ENCODE measurements at places on chromosomes 7 and 10. TPM values are rescaled to one million over a fixed set of nuclear protein-coding genes. Genes with fewer than 3 reads are reported as not detected.

GRCh38 chr10:114930320-114930719 lies 7.7 kb upstream of the TRUB1 start:
- no peaks in the 10 kb centered on the region for H3K36me3 ChIP-seq
- H3K4me1 ChIP-seq = no peaks in the 10 kb centered on the region
- H3K27ac ChIP-seq = no peak overlapping the region
- no peak overlapping the region for H3K4me3 ChIP-seq

- no peak overlapping the region for H3K27ac ChIP-seq
- H3K4me3 ChIP-seq = no peak overlapping the region
- no peaks in the 10 kb centered on the region for H3K4me1 ChIP-seq
- H3K36me3 ChIP-seq = no peaks in the 10 kb centered on the region
- H3K27me3 ChIP-seq = no peaks in the 10 kb centered on the region
These were observed 248.8 kb downstream of the CELF2 start for GRCh38 chr10:11266426-11266825.

- no peak overlapping the region for H3K27ac ChIP-seq
- H3K27me3 ChIP-seq = no peaks in the 10 kb centered on the region
- H3K4me1 ChIP-seq = no peaks in the 10 kb centered on the region
- no peak overlapping the region for H3K4me3 ChIP-seq
- no peak for DNase-seq
- no peaks in the 10 kb centered on the region for H3K36me3 ChIP-seq
These were observed 84.1 kb upstream of the GJD4 start for GRCh38 chr10:35520996-35521395.

DNA sequence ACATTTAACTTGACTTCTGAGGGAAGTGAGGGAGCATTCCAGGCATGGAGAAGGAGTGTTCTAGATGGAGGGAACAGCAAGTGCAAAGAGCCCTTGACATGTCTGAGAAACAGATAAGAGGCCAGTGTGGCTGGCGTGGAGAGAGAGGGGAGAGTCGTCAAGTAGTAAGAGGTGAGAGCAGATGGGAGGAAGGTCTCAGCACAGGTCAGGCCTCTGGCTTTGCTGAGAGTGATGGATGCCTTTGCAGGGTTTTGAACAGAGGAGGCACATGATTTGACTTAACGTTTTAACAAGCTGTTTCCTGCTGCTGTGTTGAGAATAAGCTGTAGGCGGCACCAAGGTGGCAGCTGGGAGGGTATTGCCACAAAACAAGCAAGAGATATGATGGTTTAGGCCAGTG lies 97.2 kb downstream of the KAT6B start:
- H3K4me1 ChIP-seq = peaks cover 63% of the 10 kb centered on the region
- H3K27me3 ChIP-seq = no peaks in the 10 kb centered on the region
- H3K27ac ChIP-seq = no peak overlapping the region
- no peak overlapping the region for H3K4me3 ChIP-seq
- DNase-seq = no peak

Gene HSPA12A
- 3.6 TPM for polyA plus RNA-seq

Gene MRLN
- 30.5 TPM for polyA plus RNA-seq
